ENCODE measurements at places on chromosomes 16 and 17. TPM values are rescaled to one million over a fixed set of nuclear protein-coding genes. Genes with fewer than 3 reads are reported as not detected.
A peak's percentile ranks its signal among the peaks of the same experiment; 100 is the strongest.

GRCh38 chr17:73165616-73166404, 1.0 kb downstream of the SSTR2 start:
- peak; percentile 55 for DNase-seq
- H3K27me3 ChIP-seq, result peaks cover 31% of the 10 kb centered on the region
- H3K4me3 ChIP-seq, result peak overlapping the region; percentile 95

DNA sequence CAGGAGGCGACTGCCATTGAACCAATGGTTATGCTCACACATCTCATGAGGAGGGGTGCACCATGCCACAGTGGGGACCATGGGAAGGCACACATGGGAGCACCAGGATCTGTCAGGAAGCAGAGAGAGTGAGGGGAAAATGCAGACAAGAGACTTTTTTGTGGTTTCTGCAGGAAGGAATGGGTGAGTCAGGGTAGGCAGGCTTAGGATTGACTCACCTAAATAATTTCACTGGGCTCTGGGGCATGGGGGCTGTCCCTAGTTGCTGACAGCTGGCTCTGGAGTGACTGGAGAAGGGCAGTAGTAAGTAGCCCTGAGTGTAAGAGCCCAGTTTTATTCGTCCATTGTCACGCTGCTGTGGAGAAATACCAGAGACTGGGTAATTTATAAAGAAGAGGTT, 202.4 kb downstream of the AXIN2 start:
- H3K4me3 ChIP-seq, result no peak overlapping the region
- no peaks in the 10 kb centered on the region for H3K4me1 ChIP-seq
- DNase-seq, result no peak
- H3K27ac ChIP-seq, result no peak overlapping the region
- H3K36me3 ChIP-seq, result no peaks in the 10 kb centered on the region
- no peaks in the 10 kb centered on the region for H3K27me3 ChIP-seq

Gene TBX21
- not detected for total RNA-seq

DNA sequence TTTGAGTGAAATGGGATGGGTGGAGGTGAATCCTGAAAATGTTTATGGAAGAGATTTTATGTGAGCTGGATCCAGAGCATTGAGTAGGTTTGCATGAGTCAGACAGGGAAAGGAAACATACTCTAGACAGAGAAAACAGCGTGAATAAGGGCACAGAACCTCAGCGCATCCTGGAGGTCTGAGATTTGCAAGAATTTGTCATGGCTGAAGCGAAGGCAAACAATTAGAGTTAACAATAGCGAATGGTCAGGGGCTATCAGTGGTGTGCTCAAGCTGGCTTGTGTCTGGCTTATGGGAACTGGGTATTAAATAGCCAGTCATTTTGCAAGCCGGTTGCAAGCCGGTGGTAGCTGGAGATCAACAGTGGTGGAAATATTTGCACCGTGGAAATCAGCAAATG, 36.4 kb downstream of the MAP2K6 start:
- H3K27ac ChIP-seq, result peak overlapping the region; percentile 62
- DNase-seq, result no peak
- H3K36me3 ChIP-seq, result no peaks in the 10 kb centered on the region

DNA sequence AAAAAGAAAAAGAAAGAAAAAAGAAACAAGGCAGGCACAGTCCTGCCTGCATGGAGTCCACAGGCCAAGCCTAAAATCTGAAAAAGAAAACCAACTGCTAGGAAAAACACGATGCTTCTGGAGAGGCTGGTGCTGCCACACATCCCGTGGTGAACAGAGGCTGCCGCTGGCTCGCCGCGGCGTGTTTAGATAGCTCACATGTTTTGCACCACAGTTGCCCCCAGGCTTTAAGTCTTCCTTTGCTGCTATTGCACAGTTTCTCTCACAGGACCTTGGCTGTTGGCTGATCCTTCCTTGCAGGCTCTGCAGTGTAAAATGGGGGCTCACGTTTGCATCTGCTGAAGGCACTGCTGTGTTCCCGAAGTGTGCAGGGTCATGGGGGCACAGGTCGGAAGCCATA, 8.6 kb downstream of the SLC6A4 start:
- H3K27me3 ChIP-seq, result no peaks in the 10 kb centered on the region
- DNase-seq, result no peak
- H3K4me3 ChIP-seq, result no peak overlapping the region

- peaks cover 4% of the 10 kb centered on the region for H3K36me3 ChIP-seq
- no peak overlapping the region for H3K4me3 ChIP-seq
- H3K27ac ChIP-seq, result no peak overlapping the region
- H3K27me3 ChIP-seq, result no peaks in the 10 kb centered on the region
These were observed 17.0 kb upstream of the BRCA1 start for GRCh38 chr17:43142153-43142552.

Gene TBX2
- total RNA-seq, result not detected

GRCh38 chr17:39643271-39643670, 6.3 kb downstream of the STARD3 start:
- no peaks in the 10 kb centered on the region for H3K4me1 ChIP-seq
- peaks cover 5% of the 10 kb centered on the region for H3K36me3 ChIP-seq
- no peak for DNase-seq
